Stimulated activated CD4-positive, alpha-beta T cell treated with anti-CD3 and anti-CD28 coated beads, Interleukin-1b, Interleukin-23, amount 100 ng/mL, for 4 hours (primary cell): ENCODE measurements at places on chromosomes 3 and 15.

GRCh38 chr3:146152834-146153233, 8.2 kb downstream of the PLOD2 start:
- no peak for DNase-seq

- DNase-seq: no peak
Measured at GRCh38 chr3:73295876-73296635, 234.6 kb downstream of the EBLN2 start.

GRCh38 chr15:68047826-68048225, 6.3 kb upstream of the PIAS1 start:
- no peak for DNase-seq

- DNase-seq: no peak
Measured at GRCh38 chr3:49500732-49501609, 30.9 kb downstream of the DAG1 start.

- DNase-seq: no peak
Measured at GRCh38 chr3:150073031-150073430, 102.3 kb upstream of the PFN2 start.

DNA sequence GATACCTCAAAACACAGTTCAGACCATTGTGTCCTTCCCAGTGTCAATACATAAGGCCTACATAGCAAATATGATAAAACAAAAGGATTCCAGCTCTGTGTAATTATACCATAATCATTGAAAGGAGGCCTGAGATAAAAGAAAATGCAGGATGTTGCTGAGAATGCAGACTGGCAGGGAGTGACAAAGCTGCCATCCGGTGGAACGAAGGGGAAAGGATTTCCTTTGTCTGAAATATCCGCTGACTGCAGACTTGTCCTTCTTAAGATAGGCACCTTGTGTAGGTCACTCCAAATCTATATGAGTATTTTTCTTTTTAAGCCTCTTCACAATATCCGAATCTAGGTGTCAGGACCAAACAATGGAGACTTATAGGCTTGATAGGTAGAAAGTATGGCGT, 108.0 kb downstream of the KCNH8 start:
- DNase-seq: no peak

- DNase-seq: no peak
Measured at GRCh38 chr15:57321973-57322601, 54.2 kb upstream of the CGNL1 start.

GRCh38 chr3:10631224-10631623, 125.8 kb upstream of the ATP2B2 start:
- DNase-seq: no peak

- no peak for DNase-seq
Measured at GRCh38 chr3:141147657-141148056, 84.0 kb upstream of the PXYLP1 start.

GRCh38 chr15:65971741-65971995, 102.4 kb downstream of the RAB11A start:
- no peak for DNase-seq

- no peak for DNase-seq
Measured at GRCh38 chr3:48700731-48701405, 15.2 kb upstream of the NCKIPSD start.

DNA sequence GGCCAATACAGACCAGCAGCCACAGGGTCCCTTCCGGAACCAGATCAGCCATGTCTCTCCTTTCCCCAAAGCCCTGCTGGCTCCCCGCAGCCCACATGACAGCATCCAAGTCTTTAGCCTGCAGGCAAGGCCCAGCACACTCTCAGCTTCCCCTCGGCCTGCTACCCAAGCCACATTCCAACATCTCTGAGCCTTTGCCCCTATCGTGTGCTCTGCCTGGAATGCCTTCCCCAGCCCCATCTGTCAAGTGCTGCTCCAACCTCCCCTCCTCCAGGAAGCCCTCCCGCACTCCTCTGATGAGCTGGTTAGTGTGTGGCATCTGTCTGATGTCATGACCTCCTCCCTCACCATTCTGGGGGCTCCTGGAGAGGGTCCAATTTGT, 8.5 kb downstream of the PLXND1 start:
- no peak for DNase-seq

- DNase-seq: no peak
Measured at GRCh38 chr3:49020330-49021212, 1.4 kb upstream of the NDUFAF3 start.

- DNase-seq: no peak
Measured at GRCh38 chr3:49867871-49868321, 1.8 kb downstream of the CAMKV start.

GRCh38 chr3:48750856-48751255, 33.8 kb upstream of the IP6K2 start:
- no peak for DNase-seq

GRCh38 chr15:50232791-50233190, 32.7 kb downstream of the HDC start:
- no peak for DNase-seq

- no peak for DNase-seq
Measured at GRCh38 chr15:41812820-41813375, 15.0 kb upstream of the JMJD7 start.

DNA sequence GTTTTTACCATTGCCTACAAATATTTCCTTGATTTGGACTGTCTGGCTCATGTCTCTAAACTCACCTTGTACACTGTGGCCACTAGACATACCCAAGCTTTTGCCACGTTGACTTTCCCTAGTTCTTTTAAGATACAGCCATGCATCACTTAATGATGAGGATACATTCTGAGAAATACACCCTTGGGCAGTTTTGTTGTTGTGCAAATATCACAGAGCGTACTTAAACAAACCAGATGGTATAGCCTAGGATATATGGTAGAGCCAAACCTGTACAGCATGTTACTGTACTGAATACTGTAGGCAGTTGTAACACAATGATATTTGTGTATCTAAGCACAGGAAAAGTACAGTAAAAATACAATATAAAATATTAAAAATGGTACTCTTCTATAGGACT, 5.5 kb downstream of the ARHGEF26 start:
- no peak for DNase-seq

DNA sequence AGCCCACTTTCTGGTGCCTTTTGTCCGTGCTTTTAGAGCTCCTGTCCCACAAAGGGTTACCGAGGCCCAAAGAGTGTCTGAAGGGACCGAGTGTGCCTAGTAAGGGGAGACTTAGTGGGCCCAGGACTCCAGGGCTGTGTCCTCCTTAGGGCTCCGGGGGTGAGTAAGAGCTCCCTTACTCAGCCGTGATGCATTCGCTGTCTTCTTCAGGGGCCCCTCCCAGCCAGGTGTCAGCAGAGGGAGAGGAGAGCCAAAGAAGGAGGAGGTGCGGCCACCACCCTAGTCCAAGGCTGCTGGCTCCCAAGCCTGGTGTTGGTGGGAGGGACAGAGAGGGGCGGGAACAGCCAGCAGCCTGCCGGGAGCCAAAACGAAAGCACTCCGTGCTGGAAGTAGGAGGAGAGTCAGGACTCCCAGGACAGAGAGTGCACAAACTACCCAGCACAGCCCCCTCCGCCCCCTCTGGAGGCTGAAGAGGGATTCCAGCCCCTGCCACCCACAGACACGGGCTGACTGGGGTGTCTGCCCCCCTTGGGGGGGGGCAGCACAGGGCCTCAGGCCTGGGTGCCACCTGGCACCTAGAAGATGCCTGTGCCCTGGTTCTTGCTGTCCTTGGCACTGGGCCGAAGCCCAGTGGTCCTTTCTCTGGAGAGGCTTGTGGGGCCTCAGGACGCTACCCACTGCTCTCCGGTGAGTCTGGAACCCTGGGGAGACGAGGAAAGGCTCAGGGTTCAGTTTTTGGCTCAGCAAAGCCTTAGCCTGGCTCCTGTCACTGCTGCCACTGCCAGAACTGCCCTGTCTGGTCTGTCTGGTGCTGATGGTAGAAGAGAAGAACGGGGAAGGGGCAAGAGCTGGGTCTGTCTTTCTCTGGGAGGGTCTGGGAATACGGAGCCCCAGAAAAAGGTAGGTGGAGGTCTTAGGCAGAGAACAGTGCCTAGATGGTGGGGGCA, at the start of gene IL17RC:
IL17RC (plus strand) TSS at position 365 of the 947 bp plus-strand sequence; CDS start at position 583, 218 bp downstream.
- peak; percentile 41 for DNase-seq

DNA sequence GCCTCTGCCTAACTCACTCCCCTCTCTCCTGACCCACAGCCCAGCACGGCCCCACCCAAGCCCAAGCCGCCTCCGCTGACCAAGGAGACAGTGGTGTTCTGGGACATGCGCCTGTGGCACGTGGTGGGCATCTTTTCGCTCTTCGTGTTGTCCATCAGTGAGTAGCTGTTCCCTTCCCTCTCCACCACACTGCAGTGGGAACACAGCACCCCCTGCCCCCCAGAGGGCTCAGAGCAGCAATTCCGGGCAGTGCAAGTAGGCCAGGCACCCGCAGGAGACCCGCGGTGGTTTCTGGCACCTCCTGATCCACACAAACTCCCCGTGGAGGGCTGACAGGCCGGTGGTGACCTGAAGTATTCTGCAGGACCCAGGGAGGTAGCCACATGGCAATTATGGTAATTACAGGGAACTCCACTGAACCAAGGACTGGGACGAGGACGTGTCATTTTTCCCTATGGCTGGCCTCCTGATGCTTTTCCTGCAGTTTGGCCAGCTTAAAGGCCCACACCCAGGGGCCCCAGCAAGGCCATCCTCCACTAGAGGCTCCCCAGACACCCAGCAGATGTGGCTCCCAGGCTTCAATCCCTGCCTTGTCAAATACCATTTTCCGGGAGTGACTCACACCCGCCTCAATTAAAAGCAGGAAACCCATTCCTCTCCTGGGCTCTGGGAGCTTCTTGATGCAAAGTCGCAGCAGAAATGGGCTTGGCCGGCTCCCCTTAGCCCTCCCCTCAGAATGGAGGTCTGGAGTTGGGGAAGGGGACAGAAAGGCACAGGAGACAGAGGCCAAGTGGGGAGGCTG, 4.8 kb downstream of the TMIE start:
- DNase-seq: no peak

DNA sequence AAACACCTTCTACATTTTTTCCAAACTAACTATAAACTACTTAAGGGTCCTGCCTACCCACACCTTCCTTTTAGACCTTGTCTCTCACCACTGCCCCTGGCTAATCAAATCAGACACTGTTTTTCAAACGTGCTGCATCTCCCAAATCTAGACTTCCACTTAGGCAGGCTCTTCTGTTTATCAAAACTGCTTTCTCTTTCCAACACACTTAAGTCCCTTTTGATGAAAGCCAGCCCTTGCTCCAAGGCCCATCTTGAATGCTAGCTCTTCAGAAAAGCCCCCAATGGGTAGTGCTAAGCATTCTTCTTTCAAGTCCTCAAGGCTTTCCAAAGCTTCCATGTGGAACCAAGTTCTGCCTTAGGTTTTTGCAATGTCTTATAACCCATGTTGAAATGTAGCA, 888.3 kb downstream of the TUSC7 start:
- no peak for DNase-seq

- no peak for DNase-seq
Measured at GRCh38 chr3:150887031-150887430, 18.2 kb downstream of the MINDY4B start.

DNA sequence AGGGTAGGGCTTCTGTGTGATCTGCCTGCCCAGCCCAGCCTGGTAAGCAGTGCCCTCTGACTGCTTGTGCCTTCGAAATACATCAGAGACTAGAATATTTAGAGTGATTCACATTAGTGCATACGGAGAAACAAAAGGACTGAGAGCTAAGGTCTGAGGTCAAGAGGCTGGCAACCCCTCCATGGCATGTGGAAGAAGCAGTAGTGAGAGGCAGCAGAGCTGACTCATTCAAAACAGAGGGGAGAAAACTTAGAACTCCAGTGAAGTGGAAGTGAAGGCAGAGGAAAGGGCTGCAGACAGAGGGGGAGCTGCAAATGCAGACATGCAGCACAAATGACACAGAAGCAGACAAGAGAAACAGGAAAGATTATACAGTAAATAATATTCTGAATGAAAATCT, 61.6 kb downstream of the ULK4 start:
- no peak for DNase-seq

DNA sequence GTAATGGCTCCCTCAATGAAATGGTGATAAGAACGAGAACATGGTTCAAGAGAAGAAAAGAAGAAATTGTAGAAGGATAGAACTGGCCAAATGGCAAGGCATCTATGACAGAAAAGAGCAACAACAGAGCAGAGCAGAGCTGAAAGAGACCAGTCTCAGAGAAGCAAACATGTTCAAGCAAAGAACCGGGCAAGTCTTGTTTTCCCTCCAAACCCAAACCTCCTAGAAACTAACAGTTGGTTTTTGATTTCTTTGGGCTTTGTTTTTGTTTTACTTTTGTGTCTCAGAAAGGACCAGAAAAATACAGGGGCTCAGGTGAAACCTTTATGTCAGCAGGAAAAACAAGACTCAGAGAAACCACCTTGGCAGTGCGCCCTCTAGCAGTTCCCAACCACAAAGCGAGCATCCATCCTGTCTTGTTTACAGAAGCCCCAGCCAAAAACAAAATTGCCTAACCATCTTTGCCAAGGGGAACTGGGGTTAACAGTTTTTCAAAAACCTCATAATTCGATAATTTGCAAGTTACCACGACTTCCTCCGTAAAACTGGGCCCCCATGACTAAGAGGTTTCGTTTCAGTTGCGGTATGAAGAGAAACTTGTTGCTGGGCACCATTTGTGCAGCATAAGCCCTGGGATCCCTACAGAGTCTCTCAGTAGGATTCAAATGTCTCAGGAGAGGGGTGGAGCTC, 159.2 kb upstream of the SLC24A5 start:
- DNase-seq: no peak

DNA sequence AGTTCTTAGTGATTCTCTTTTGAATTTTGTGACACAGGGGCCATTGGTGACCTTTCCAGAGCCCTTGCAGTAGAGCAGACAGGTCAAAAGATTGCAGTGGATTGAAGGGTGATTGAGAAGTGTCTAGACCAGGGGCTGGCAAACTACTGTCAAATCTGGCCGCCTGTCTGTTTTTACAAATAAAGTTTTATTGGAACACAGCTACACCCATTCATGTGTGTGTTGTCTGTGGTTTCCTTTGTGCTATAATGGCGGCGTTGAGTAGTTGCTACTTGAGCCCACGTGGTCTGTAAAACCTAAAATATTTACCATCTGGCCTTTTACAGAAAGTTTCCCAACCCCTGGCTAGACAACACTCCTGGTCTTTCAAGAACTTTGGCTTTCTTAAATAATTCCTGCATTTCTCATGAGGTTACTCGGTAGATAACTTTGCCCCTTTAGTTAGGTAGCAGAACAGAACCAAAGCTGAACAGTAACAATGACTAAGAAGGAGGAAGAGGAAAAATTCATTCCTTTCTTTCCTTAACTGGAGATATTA, 265.1 kb upstream of the NR2E3 start:
- no peak for DNase-seq

DNA sequence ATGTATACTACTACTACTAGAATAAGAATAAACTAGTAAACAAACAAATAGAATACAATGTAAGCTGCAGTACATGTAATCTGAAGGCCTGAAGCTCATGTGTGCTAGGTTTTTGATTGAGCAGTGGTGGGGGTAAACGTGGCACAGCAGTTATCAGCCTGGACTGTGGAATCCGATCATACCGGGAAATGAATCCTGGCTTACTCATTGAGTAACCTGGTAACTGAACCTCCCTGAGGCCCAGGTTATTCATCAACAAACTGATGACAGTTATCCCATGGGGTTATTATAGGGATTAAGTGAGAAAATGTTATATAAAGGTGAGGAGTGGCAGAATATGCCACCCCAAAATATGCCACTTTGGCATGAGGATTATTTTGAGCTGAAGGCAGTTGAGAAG, 339.1 kb downstream of the FHIT start:
- DNase-seq: no peak
